ENCODE measurements at places on chromosomes 3 and 15.

DNA sequence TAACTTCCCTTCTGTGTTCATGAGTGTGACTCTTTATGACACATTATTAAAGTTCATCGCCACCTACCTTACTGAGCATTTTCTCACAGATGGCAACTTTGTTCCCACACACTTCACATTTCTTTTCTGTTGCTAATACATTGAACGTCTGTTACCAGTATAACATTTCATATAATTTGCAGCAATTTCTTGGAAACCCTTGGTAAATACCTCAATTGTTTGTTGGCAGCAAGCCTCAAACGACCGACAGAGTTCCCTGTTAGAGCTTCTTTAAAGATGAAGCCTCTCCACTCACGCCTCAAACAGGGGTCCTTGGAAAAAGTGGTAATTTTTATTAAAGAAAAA lies 3.2 kb upstream of the CHSY1 start:
- DNase-seq = no peak

- DNase-seq = no peak
Observed at GRCh38 chr3:33749546-33750210, 31.6 kb upstream of the CLASP2 start.

DNA sequence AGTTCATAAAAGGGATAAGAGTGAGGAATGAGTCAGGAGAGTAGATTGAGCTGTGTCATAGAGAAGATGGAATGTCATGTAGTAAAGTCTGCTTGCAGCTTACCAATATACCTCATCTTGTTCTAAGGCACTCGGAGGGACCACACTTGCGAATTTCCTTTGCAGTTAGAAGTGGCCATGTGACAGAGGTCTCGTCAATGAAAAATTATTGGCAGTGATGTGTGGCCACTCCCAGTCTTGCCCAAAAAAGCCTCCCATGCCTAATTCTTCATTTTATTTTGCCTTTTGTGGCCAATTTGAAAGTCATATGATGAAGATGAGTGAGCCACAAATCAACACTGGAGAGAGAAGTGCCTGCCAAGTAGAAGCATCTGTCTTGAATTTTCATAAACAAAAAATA lies 465.6 kb upstream of the ZNF385D start:
- DNase-seq = no peak

- no peak for DNase-seq
Observed at GRCh38 chr15:39194106-39194830, 386.6 kb upstream of the THBS1 start.

DNA sequence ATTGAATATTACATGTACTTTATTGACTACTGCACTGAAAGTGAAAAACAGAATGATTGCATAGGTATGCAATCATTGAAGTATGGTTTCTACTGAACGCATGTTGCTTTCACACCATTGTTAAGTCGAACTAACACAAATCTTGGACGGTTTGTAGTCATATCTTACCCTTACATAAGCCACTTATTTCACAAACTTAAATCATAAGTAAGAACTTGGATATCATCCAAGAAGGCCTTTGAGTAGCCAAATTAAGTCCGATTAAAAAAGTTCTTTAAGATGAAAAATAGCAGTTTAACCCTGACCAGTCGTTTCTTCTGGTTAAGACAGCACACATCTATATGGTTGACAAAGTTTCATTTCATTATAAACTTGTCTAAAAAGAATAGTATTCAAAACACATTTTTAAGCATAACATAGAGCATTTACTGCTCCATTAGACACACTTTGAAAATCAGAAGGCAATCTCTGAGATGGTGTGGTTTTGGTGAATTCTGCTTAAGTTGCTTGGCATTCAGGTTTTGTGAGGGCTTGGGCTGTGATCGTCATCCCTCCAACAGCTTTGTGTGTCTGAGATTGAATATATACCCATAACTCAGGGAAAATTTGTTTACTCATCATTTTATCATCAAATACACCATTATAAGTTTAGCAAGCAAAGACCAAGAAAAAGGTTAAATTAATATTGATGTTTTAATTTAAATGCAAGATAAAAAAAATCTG lies 92.2 kb downstream of the NFKBIZ start:
- DNase-seq = no peak

DNA sequence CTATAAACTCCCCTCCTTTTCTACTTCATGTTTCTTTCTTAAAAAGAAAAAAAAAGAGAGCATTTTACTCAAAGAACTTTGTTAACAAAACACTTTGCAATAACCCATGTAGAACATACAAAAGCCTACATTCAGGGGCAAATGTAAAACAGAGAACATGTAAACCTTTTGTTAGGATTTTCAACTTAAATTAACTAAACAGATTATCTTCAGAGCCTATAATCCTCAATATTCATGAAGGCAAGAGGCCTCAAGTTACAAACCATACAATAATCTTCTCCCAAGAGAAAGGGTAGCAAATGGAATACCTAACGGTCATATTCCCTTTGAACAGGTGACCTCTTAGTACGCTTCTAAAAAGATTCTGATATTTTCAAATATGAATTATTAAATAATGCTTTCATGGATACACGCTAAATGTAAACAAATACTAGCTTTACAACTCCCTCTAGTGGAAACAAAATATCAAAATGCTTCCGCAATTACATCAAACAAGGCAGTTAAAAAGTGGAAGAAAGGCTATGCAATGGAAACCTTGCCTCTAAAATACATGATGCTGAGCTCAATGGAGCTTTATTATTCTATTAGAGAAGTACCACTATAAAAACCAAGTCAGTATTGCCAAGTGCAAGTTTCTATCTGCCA lies 9.9 kb downstream of the CEP152 start:
- no peak for DNase-seq

GRCh38 chr3:16302082-16302631 lies 37.1 kb downstream of the OXNAD1 start:
- DNase-seq = no peak

GRCh38 chr15:90071220-90071807 lies 31.0 kb downstream of the IDH2 start:
- DNase-seq = no peak

- DNase-seq = no peak
Observed at GRCh38 chr3:66004244-66004643, 34.5 kb downstream of the MAGI1 start.

GRCh38 chr3:194472290-194472920 lies 14.4 kb downstream of the ATP13A3 start:
- DNase-seq = no peak

DNA sequence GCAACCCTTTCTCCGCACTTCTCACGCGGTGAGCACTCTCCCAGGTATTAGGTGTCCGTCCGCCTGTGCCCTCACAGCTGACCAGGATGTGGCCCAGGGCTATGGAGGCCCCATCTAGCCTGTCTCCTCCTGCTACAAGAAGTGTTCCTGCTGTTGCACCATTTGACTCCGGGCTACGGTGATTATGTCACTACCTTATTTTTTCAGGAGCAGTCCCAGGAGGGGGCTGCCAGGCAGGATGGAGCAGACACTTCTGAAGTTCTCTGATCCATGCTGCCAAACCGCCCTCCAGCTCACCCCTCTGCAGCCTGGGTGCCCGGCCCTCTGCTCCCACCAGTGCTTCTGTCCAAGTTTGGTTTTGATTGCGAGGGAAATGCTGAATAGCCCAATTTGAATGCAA lies 36.9 kb downstream of the ZXDC start:
- DNase-seq = no peak

- DNase-seq = no peak
Observed at GRCh38 chr3:114451561-114452018, 157.8 kb downstream of the TIGIT start.

GRCh38 chr3:127108796-127109195 lies 84.1 kb upstream of the PRR23E start:
- DNase-seq = no peak

GRCh38 chr3:64836097-64836496 lies 148.3 kb upstream of the ADAMTS9 start:
- no peak for DNase-seq

GRCh38 chr15:58771621-58772250 lies 634 bp downstream of the MINDY2 start:
- no peak for DNase-seq

- DNase-seq = no peak
Observed at GRCh38 chr3:130383424-130383823, 38.0 kb downstream of the COL6A5 start.

DNA sequence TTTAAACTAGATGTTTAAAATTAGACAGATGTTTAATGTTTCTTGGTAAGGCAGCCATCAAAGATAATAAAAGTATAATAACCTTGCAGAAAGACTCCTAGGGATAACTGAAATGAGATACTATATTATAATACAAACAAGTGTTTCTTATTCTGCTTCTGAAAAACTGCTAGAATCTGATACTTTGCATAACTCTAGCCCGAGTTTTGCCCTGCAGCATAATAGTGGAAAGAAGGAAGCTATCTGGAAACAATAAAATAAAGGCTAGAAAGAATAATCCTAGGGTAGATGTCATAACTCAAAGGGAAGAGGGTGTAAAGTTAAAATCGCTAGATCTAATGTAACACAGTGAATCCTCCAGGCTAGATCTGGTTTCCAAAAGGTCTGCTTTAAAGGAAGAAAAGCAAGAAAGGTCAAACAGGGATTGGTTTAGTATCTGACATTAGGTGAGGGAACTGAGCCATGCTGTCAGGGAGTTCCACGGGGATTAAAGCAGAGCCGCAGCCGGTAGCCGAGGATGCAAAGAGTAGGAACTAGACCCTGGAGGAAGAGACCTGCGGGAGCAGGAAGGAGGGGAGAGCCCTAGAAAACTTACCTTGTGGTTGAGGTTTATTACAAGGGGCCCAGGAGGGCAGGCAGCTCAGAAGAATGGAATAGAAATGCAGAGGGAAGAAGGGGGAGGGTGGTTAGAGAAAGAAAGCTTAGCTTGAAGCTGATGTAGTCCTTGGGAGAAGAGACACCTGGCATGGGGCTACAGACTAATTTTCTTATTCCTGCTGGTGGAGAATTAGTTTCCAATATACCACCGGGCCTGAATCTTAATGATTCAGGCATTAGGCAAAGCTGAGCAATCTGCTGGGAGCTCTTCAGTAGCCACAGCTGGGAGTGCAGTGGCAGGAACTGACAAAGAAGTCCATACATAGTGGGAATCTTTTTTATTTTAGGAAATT lies 46.1 kb upstream of the TUSC7 start:
- DNase-seq = no peak

DNA sequence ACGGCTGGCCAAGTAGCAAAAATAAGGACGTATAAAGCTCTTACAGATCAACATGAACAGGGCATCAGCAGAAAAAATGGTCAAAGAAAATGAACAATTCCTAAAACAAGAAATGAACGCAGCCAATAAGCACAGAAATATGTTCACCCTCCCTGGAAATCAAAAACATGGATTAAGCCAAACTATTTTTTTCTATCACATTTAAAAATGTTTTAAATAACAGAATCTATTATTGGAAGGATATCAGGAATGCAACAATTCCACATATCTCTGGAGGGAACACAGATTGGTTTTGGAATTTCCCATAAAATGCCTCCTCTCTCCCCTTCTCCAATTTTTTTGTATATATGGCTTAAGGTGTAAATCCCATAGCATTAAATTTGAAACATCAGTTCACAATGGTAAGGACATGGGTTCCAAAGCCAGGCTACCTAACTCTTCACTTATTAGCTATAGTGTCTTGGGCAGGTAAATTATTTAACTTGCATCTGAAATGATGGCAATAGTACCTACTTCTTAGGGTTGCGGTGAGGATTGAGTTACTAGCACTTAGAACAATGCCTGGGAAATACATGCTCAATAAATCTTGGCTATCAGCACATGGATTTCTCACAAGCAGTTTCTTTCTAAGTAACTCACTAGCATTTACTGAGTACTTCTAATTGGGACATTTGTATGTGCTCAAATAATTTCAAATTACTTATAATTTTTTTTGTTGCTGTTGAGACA lies 10.1 kb downstream of the UACA start:
- no peak for DNase-seq

DNA sequence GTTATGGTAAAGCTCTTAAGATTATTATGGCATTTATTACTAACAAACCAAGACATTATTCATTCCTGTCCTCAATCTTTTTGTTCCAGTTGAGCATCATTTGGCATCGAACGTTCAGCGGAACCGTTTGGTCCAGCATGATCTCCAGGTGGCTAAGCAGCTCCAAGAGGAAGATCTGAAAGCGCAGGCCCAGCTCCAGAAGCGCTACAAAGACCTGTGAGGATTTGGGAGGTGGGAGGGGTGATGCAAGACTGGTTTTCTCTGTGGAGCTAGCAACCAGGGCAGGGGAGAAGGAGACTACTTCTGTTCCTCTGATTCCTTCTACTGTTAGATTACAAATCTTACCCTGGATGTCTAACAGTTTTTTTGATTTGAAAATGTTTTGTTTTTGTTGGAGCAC lies 27.6 kb upstream of the UTS2B start:
- no peak for DNase-seq

DNA sequence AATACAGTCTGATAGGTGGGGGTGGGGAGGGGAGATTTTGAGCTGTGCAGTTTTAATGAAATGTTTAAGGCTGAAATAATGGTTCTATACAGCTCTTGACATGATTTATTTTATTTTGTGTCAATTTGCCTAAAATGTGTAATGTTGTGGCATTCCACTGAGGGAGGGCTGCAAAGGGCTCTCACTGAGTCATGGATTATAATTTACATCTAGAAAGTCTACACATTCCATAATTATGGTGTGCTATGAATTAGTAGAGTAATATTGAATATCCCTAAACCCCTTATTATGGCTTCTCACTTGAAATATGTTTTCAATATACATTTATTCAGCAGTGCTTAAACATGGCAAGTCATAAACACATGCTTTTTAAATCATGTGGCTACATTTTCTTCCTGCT lies 103.9 kb downstream of the RARB start:
- DNase-seq = no peak

- no peak for DNase-seq
Observed at GRCh38 chr3:4466741-4467521, at the start of gene SUMF1. TSS of gene SUMF1 (minus strand) at chr3:4467269. CDS start at chr3:4467245, 24 bp downstream.

GRCh38 chr3:142628801-142629200 lies 32.6 kb downstream of the PLS1 start:
- DNase-seq = no peak

GRCh38 chr15:89780601-89781000 lies 4.5 kb downstream of the MESP2 start:
- no peak for DNase-seq

GRCh38 chr3:151209654-151210053 lies 6.6 kb upstream of the GPR171 start:
- no peak for DNase-seq

GRCh38 chr3:160931474-160931873 lies 173.7 kb downstream of the B3GALNT1 start:
- no peak for DNase-seq

GRCh38 chr3:71376911-71377310 lies 206.6 kb downstream of the FOXP1 start:
- no peak for DNase-seq

DNA sequence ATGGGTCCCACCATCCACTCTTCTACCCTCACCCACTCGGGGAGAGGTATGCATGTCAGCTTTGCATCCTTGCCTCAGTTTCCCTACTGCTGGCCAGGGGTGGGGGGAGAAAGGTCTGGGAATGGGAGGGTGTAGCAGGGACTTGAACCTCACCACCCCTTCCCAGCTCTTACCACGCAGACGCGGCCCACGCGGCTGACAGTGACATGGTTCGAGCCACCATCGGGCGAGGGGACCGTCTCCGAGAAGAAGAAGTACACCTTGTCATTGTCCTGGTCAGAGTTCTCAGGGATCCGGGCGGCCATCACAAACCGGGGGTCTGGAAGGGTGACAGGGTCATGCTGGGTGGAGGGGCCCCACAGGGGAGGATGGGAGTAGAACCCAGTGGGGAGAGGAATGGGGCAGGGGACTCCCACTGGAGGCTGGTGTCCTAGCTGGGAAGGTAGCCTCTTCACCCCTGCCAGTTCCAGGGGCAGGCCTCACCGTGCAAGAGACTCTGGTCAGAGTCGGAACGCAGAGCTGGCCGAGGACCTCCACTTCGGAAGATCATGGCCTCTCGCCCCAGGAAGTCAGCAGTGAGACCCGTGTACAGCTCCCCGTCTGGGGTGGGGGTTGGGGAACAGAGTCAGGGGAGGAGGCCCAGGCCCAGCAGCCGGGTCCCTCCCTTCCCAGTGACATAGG lies 3.7 kb downstream of the SEMA3G start:
- DNase-seq = no peak

Measured in GOT3 (cell line).